ENCODE measurements at places on chromosomes 2 and 18. TPM values are rescaled to one million over a fixed set of nuclear protein-coding genes. Genes with fewer than 3 reads are reported as not detected.
A peak's percentile ranks its signal among the peaks of the same experiment; 100 is the strongest.

GRCh38 chr2:112692495-112692911, 28.3 kb upstream of the NT5DC4 start:
- DNase-seq: no peak

GRCh38 chr2:82169379-82169778, 1864.8 kb upstream of the LRRTM1 start:
- no peak for DNase-seq

GRCh38 chr18:9965711-9966624, 52.2 kb downstream of the VAPA start:
- no peak for DNase-seq

- DNase-seq: no peak
These were observed 62.2 kb downstream of the OSBPL6 start for GRCh38 chr2:178256382-178257042.

GRCh38 chr18:30469091-30469490, 573.5 kb downstream of the DSC3 start:
- no peak for DNase-seq

GRCh38 chr2:60361498-60361897, 192.0 kb downstream of the BCL11A start:
- no peak for DNase-seq

DNA sequence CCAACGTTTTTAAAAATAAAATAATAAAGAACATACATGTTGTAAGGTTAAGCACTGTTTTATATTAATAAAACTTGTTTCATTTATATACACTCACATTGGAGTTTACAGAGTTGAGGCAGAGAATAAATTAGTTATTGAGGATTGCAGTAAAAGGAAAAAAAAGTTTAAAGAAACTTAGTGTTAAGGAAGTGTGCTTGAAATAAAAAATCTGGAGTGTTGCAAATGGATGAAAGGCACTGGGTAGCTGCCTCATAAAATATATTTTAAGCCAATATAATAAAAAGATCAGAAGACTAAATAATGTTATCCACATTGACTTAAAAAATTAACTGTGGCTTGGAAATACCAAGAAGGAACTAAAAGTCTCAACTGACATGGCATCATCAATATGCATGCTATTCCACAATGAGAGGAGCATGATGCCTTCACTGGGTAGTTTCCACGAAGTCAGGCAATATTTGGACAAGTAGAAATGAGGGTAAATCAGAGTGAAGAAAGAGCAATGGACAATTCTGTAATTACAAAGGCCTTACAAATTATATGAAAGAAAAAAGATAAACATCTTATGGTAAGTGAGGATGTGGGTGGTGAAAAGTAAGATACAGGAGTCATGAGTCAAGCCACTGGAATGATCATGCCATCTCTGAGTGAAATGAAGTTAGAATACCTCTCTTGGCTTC, 2.5 kb downstream of the GALNT3 start:
- DNase-seq: no peak

GRCh38 chr2:209496586-209496982, 72.7 kb downstream of the MAP2 start:
- DNase-seq: no peak

DNA sequence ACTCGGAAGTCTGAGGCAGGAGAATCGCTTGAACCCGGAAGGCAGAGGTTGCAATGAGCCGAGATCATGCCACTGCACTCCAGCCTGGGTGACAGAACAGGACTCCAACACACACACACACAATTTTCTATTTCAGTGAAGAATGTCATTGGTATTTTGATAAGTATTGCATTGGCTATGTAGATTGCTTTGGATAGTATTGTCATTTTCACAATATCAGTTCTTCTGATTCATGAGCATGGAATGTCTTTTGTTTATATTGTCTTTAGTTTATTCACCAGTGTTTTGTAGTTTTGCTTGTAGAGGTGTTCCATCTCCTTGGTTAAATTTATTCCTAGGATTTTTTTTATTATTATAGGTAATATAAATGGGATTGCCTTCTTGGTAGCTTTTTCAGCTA, 693.4 kb upstream of the SYT4 start:
- no peak for DNase-seq

DNA sequence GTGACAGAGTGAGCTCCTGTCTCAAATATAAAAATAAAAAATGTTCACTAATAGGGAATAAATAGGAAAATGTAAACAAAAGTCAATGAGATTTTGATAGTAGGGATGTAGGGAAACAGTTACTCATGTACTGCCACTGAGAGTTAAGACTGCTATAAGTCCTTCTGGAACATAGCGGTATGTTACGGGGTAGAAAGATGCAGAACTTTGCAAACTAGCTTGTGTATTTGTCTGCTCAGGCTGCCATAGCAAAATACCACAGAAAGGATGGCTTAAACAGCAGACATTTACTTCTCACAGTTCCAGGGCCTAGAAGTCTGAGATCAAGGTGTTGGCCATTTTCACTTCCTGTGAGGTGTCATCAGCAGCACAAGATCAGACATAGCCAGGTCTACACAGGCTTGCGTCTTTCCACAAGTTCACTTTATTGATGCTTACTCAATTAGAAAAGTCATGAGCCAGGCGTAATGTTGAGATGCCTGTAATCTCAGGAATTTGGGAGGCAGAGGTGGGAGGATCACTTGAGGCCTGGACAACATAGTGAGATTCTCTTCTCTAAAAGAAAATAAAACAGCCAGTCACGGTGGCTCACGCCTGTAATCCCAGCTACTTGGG, 8.8 kb downstream of the TXNDC2 start:
- DNase-seq: no peak

DNA sequence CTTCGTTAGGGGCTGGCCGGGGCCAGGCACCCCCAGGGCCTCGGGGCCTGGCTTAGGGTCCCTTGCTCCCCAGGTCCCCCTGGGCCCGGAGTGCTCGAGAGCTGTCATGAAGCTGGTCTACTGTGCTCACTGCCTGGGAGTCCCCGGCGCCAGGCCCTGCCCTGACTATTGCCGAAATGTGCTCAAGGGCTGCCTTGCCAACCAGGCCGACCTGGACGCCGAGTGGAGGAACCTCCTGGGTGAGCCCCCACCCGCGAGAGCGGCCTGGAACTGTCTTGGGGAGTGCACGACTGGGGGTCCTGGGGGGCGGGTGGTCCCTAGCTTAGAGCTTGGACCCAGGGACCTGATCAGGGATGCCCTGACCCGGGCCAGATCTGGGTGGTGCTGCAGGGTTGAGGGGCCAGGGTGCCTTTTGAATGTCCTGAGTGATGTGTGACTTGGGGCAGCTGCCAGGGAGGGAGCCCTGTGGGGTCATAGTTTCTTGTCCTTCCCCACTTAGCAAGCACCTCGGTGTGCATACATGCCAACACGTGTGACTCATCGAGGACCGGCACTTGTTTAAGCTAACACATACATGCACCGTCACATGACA, 27.9 kb downstream of the GPC1 start:
- peak; percentile 56 for DNase-seq

DNA sequence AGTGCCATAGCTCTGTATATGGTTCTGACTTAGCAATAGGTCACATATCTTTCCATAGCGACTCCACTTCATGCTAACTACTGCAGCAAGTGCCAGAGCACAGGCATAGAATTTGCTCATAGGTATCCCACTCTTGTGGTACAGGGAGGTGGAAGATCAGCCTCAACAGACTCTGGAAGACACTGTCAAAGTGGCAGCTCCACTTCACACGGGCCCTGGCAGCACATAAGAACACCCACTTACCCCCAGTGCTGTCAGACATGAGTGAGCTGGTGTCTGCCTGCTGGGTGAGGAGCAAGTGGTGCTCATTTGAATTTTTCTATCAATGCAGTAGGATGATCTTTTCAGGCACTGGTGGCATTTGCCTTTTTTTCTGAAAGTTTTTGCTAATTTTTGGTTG, 48.6 kb downstream of the BCL2L11 start:
- no peak for DNase-seq

DNA sequence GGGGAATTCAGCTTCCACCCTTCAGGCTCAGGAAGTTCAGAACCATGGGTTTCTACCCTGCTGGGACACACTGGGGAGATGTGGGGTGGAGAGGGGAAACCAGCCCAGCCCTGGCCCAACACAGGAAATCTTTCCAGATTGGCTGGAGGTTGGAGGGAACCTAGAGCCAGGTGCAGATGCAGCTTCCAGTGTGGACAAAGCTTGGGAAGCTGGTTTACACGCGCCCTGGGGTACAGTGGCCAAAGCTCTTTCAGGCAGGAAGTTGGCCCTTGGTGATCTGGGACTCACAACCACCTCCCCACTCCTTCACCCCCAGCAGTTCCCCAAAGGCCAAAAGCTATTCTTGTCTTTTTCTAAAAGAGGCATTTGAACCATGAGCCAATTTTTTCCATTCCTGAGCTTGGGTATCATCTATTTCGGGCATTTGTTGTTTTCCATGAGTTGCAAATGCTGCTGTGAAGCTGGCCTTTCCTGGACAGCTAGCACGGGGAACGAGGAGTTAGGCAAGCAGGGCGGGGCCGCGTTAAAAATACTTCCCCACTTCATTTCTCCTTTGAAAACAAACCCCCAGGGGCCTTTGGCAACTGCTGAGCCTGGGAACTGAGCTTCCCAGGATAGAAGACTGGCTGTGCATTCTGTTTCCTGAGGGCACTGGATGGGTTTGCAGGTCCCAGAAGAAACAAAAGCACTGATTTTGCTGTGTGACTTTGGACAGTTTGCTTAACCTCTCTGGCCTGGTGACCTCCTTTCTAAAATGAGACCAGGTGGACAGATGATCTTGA, 3.1 kb upstream of the ARID5A start:
- peak; percentile 89 for DNase-seq

GRCh38 chr18:26307161-26307773, 81.0 kb downstream of the TAF4B start:
- DNase-seq: no peak

DNA sequence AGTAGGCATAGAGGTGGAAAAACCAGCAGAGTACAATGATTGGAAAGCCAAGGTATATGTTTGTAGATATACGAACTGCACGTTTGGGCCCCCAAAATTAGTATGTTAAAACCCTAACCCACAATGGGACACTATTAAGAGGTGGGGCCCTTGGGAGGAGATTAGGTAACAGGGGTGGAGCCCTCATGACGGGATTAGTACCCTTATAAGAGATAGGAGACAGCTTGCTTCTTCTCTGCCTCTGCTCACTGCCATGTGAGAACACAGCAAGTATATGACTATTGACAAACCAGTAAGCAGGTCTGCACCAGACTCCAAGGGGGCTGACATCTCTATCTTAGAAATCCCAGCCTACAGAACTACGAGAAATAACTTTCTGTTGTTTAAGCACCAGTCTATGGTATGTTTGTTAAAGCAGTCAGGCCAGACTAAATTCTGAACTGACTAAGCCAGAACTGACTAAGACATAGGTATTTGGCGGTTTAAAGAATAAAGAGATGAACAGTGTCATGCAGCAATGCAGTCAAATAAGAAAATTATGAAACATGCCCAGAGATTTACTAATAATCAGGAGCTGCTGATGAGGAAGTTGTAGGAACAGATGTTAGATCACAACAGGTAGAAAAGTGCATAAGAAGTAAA, 182.9 kb downstream of the DYM start:
- DNase-seq: no peak

GRCh38 chr2:238669046-238669445, 178.8 kb upstream of the TWIST2 start:
- DNase-seq: no peak

- DNase-seq: no peak
These were observed 73.8 kb downstream of the HRH4 start for GRCh38 chr18:24534271-24534670.

DNA sequence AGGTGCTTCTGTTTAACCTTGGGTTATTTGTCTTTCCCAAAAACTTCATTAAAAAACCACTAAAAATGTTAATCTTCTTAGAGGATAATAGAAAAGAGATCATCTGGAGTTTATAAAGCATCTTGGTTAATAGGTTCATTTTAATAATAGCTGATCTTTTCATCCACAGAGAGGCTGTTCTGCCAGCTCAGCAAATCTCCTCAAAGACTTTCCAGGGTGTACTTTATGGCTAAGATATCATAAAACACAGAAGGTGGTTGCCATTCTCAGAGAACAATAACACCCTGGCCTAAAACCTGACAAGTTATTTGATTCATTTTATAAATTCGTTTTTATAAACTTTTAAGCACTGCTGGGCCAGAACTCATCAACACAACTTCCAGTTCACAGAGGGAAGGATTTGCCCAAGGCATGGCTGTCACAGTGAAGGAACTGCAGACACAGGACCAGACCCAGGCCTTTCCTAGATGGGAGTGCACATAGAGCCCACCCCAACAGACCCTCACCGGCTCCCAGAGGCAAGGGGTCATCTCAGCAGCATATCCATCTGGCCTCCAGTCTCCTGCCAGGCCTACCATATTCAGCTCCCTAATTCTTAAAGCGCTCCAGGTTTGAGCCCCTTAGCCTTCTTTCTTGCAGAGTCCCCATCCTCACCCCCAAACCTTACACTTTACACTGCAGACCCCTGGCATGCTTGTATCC, 203.4 kb upstream of the RAB6C start:
- no peak for DNase-seq

GRCh38 chr18:32287873-32288272, 98.0 kb downstream of the MEP1B start:
- no peak for DNase-seq

GRCh38 chr2:84970868-84971509, at the start of gene KCMF1:
KCMF1 (plus strand) TSS chr2:84971161; CDS start chr2:84971452, 291 bp downstream.
- DNase-seq: peak; percentile 93

DNA sequence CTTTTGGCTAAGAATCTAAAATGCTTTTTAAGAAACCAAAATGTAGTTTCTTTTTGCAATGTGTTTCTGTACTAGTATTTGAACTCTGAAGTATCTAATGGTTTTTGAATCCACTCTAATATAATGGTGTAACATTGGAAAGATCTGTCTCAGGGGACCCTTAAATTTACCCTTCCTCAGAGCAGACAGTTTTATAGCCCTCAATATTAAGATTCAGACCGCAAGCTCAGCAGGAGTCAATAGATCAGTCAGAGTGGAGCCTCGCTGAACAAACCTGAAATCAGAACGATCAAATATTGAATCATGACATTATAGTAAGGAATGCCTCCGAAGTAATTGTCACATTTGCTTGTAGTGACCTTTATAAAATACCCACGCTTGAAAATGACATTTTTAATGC, 18.3 kb downstream of the SGPP2 start:
- DNase-seq: no peak

The GBX2 gene
- not detected for polyA plus RNA-seq

The SLC39A10 gene
- polyA plus RNA-seq: 0.98 TPM

The RGPD3 gene
- 0.09 TPM for polyA plus RNA-seq

The SPTBN1 gene
- polyA plus RNA-seq: 32.9 TPM

The GALNT3 gene
- polyA plus RNA-seq: 0.19 TPM

The CTNNA2 gene
- 0.03 TPM for polyA plus RNA-seq

The SCN7A gene
- polyA plus RNA-seq: 2.0 TPM

The MEP1B gene
- not detected for polyA plus RNA-seq
